ENCODE measurements at places on chromosomes 1 and 21. TPM values are rescaled to one million over a fixed set of nuclear protein-coding genes. Genes with fewer than 3 reads are reported as not detected.

Gene CFAP45
- not detected for total RNA-seq

Gene TLCD4
- 17.8 TPM for total RNA-seq

Gene NCF2
- total RNA-seq, result 10.5 TPM

Gene XCL1
- not detected for total RNA-seq

Gene MED8
- total RNA-seq, result 30.1 TPM

Gene COL8A2
- 1.8 TPM for total RNA-seq

Gene S100A10
- 20.2 TPM for total RNA-seq

Gene WDR47
- total RNA-seq, result 16.0 TPM

Gene TMEM35B
- 53.8 TPM for total RNA-seq

Gene HSD11B1
- 10.0 TPM for total RNA-seq

Gene NECTIN4
- total RNA-seq, result not detected

Gene TMEM201
- 3.6 TPM for total RNA-seq

Gene ARHGEF16
- total RNA-seq, result 0.41 TPM

Gene C1QC
- 289 TPM for total RNA-seq

DNA sequence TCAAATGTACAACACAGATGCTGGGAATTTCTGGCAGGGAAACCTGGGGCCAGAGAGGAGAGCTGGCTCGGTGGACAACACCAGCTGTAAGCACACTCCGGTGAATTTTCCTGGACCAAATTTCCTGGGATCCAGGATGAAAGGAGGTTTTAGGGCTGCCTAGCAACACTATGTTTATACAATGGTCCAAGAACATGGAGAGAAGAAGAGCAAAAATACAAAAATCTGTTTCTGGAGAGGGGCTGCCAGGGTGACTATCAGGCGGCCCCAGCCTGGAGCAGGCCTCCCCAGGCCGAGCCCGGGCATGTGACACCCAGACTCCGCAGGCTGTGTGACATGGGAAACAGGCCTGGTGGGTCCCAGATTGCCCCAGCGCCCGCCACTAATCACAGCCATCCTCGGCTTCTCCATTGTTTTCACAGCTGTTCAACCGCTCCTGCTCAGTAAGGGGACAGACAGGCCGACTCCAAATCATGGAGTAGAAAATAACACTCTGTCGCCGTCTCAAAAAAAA is 336.0 kb upstream of the NFIA start:
- DNase-seq, result no peak

DNA sequence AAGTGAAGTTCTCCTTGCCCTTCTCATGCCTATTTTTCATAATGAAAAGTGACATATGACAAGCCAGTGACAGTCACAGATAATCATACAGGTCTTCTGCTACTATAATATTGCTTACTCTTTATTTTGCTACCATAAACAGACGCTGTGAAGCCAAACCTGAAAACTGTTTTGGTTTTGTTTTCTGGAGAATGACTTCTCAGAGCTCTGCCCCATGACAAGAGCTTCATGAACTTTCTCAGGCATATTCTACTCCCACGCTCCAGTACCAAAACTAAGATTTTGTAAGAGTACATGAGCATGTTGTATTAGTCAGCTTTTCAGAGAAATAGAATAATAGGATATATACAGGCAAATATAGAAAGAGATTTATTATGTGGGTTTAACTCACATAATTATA is 64.3 kb upstream of the VTCN1 start:
- no peak for DNase-seq

DNA sequence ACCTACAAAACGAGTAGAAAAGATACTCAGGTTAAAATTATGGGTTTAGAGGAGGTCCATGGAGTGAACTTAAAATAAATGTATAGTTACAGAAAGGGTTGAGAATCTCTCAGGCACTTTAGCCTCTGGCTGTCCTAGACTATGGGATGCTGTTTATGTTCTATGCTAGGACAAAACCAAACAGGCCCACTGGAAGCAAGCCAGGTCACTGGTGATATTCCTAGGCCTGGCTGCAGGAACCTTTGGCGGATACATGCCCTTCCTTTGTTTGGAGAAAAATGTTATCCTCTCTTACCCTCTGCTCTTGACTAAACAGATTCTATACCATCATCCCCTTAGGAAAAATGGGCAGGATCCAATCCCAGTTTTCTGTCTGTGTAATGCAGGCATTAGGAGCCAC is 90.7 kb upstream of the DUSP10 start:
- peak; percentile 81 for DNase-seq

DNA sequence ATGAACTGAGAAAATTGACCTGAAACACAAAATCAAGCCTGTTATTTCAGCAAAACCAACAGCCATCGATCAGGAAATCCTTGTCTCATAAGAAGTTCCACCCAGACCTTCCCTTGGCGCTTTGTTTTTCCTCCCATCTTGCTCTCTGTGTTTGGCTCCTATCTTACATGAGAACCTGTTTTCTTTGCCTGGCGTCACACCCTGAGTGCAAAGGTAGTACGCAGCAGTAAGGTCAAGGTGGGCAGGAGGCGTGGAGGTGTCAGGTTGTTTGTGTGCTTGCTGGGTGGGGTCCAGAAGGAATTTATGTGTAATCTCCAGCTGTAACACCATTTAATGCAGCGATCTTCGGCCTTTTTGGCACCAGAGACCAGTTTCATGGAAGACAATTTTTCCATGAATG is 50.5 kb downstream of the C1orf21 start:
- DNase-seq, result no peak

GRCh38 chr1:20705203-20705755 is 12.5 kb downstream of the KIF17 start:
- DNase-seq, result no peak

DNA sequence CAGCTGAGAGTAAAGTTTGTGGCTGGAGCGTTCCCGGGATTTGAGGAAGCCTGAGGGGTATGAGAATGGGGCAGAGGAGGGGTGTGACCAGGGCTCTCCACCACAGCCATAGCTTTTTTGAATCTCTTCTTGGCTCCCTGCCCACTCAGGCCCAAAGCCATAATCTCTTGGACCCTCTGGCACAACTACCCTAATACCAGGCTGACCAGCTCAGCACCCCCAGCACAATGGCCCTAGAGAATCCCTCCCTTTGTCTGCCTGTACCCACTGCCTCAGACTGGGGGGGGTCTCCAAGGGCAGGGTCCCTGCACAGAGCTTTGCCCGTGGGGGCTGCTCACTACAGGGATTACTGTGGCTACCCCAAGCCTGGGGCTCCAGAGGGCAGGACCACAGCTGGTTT is 7.5 kb downstream of the DENND4B start:
- DNase-seq, result no peak

DNA sequence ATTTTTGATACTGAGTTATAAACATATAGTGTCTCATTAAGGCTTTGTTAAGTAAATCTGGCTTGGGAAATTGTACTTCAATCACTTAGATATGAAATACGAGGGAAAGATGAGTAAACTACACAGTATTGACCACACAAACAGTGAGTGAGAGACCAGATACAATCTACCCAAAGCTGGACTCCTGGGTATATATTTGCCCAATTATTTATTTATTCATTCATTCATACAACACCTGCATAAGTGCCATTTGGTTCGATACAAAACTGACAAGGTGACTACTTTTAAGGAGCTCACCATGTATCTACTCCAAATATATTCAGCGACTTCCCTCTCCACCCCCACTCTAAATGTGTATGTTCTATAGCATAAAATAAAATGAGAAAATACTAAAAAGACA is 143.4 kb downstream of the TGFB2 start:
- no peak for DNase-seq

GRCh38 chr1:4655674-4656532 is 1.5 kb downstream of the AJAP1 start:
- DNase-seq, result peak; percentile 73

DNA sequence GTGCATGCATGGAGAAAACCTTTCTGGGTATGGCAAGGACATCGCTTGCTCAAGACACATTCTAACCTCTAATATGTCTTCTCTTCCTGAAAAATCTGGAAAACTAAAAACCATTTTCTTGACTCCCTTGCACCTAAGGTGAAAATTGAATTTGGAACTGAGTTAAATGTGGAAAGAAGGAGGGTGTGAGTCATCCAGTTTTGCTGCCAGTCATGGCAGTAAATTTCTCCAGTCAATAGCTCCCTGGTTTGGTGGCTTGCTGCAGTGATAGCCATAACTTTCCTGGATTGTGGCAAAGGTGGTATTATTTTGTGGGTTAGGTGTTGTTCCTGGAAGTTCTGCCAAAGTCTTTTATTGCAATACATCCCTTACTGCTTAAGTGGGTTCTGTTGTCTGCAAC is 2.5 kb downstream of the ZCCHC17 start:
- no peak for DNase-seq

DNA sequence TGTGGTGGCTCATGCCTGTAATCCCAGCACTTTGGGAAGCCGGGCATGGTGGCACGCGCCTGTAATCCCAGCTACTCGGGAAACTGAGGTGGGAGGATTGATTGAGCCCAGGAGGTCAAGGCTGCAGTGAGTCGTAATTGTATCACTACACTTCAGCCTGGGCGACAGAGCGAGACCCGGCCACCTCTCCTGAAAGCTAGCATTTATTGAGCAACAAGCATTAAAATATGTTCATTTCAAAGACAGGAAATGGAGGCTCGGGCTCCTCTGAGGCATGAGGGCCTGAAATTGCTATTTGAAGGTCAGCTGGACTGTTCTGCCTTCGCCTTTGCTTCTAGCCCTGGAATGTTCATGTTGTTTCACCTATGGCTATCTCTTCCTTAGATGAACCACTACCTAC is 34.5 kb downstream of the SPATA21 start:
- DNase-seq, result no peak

DNA sequence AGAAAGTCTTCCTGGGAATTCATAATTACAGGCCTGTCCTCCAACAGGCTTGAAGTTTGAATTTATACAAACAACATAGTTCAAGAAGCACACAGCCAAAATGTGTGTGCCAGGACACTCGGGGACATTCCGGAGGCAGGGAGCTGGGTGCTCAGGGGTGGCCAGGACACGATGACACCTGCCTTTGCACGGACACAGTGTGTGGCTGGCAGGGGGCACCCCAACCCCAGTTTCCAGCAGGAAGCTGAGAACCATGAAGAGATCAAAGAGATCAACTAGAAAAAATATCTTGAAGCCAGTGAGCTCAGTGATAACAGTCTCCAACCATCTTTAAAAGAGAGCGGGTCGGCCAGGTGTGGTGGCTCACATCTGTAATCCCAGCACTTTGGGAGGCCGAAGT is 32.5 kb upstream of the TRAPPC10 start:
- no peak for DNase-seq

GRCh38 chr1:154198756-154199562 is 7.1 kb upstream of the TPM3 start:
- no peak for DNase-seq

DNA sequence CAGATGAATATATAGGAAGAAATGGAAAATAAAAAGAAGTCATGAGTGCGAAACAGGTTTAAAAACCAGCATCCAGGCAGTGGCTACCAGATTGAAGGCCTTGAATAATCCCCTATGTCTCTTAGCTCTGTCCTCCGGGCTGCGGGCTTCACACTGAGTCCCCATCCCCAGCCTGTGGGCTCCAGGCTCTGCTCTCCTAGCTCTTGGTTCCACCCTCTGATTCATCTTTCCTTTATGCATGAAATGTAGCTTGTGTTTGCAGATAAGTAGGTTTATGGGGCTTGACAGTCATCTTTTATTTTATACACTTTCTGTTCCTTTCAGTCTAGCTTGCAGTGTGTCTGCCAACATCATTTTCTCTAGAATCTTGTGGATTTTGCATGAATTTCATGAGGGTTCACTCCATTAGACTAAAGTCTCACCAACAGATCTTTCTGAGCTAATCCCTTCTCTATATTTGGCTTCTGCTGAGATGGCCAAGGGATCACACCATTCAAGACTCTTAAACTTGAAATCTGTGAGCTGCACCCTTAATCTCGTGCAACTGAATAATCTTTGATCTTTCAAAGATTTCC is 174.5 kb downstream of the PLPPR4 start:
- no peak for DNase-seq

DNA sequence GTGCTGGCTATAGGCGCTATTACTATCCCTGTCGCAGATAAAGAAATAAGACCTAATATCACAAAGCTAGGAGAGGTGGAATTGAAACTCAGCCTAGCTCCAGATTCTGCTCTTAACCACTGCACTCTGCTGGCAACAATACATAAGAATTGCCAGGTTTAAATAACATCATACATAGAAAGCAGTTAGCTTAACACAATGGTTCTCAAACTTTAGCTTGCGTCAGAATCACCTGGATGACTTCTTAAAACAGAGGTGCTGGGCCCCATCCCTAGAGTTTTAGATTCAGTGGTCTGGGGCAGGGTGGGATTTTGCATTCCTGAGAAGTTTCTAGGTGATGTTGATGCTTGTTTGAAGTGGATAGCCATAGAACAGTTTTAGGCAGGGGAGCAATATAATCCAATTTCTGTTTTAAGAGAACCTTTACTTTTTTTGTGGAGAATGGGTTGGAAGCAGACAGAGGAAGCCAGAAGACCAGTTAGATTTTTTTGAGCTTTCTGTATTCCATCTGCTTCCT is 1.1 kb upstream of the POMGNT1 start:
- no peak for DNase-seq

GRCh38 chr1:117013309-117013858 is 11.8 kb downstream of the CD101 start:
- DNase-seq, result no peak

- no peak for DNase-seq
Measured at GRCh38 chr1:107941123-107941522, 23.9 kb downstream of the VAV3 start.

- DNase-seq, result no peak
Measured at GRCh38 chr1:22534951-22535350, 28.3 kb upstream of the EPHA8 start.

DNA sequence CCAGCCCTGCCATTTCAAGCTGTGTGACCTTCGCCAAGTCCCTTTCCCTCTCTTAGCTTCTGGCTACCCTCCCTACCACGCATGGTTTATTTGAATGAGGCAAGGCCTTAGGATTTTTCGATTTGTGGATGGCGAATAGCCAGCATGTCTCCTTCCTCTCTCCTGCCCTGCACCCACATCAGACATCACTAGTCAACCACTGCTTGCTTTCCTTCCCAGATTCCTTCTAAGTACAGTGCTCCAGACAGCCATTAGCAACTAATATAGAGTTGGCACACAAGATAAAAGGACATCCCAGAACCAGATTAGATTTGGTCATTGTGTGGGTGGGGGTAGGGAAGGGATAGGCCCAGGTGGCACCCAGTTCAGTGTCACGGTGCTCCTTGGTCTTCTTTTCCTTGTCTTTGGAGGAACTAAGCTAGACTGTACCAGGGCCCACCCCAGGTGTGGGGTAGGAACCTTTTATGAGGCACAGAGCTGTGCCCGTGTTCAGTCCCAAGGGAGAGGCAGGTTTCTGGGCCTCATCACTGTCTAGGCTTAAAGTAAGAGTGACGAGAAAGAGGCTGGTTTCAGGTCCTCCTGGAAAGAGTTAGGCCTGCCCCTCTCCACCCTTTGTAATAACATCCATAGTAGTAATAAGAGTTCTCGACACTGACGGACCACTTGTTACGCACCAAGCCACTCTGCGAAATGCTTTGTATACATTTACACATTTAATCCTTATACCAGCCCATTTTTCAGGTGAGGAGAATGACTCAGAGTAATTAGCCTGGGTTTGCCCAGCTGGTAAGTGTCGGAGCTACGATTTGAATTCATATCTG is 8.6 kb downstream of the ALPL start:
- DNase-seq, result no peak

DNA sequence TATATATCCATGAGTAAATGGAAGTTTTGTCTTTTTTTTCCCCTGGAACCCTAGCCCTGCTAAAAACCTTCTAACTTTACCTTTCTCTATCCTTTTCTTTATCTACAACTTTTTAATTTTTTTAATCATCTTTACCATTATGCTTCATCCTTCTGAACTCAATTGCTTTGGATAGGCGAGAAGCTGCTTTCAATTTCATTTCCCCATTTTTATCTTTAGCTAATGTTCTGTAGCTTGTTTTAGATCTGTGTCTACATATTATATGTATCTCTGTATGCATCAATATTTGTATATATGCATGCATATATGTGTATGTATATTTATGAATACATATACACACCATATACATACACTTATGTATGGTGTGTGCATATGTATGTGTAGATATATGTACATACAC is 57.4 kb downstream of the PTPRC start:
- DNase-seq, result no peak

Data from sigmoid colon (tissue), 7 donors.